ENCODE measurements at places on chromosomes 16 and 17. TPM values are rescaled to one million over a fixed set of nuclear protein-coding genes. Genes with fewer than 3 reads are reported as not detected.

RASL10B gene
- total RNA-seq = 1.9 TPM

- DNase-seq = no peak
Measured at GRCh38 chr17:72390675-72391508, 270.1 kb downstream of the SOX9 start.

DNA sequence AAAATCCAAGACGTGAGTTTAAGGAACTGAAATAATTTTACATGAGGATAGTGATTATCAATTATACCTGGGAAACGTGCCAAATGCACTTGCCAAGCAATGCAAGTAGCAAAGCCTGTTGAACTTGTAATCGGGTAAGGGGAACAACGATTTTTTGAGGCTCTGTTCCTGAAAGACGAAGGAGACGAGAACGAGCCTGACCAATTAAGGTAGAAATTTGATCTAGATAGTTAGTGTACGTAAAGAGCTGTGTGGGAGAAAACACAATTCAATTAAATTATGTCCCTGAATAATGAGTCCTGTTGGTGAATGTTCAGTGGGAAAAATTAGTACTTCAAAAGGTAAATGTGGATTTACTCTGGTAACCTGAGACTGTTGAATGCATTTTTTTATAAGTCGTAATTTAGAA is 17.7 kb upstream of the KCTD5 start:
- no peak for DNase-seq

DNA sequence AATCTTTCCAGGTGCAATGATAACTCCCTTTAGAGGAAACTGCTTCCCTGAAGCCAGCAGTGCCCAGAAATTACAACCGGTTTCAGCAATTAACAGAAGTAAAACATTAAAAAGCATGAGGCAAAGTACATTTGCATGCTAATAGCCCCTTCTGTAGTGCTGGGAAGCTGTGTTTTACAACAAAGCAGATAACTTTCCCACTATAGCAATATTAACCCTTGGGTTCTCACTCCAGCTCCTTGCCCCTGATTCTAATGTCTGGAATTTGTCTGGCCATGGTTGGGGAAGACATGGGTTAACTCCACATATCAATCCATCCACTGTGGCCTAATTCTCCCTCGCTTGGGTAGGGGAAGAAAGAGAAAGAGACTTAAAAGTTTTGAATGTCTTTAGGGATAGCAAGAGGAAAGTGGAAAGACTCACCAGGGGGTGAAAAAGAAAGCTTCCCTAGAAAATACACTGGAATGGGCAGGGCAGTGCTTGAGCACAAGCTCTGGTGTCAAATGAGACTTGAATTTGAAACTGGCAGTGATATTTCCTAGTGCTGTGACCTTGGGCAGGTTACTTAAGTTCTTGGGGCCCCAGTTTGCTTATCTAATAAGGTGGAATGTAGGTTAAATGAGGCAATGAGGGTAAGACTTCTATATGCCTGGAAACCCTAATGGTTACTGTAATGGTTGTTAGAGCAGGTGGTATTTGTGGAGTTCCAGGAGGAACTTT is 102.0 kb downstream of the SOX9 start:
- no peak for DNase-seq

DNA sequence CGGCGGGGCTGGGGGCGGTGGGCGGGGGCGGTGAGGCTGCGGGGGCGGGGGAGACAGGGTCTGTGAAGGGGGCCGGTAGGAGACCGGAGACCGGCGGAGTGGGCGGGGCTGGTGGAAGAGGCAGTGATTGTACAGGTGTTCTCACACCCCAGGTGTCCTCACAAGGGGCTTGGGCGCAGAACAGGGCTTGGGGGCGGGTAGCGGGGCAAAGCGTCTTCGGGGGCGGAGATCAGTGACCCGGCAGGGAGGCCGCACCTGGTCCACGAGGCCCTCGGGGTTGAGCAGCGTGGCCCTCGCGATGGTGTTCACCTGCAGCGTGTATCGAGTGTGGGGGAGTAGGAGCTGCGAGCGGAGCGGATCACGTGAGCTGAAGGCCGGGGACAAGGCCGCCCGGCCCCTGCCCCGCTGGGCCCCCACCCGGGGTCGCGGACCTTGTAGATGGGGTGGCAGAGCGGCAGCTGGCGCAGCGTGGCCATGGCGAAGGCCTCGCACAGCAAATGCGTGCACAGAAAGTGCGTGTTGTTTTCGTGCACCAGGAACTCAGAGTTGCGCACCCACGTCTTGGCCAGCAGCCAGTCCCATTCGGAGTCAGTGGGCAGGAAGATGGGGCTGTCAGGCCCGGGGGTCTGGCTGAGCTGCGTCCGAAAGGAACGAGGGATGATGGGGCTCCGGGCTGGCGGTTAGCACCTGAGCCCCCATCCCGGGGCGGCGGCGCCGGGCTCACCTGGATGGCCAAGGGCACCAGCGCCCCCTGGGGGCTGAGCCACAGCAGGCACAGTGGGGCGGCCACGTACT is 8.5 kb downstream of the ALOXE3 start:
- peak; percentile 79 for DNase-seq

Data from thyroid gland (tissue), 4 donors.